ENCODE measurements at places on chromosomes 2 and 18.

GRCh38 chr2:72150861-72151356 is 3.2 kb upstream of the CYP26B1 start:
- peak; percentile 16 for DNase-seq

DNA sequence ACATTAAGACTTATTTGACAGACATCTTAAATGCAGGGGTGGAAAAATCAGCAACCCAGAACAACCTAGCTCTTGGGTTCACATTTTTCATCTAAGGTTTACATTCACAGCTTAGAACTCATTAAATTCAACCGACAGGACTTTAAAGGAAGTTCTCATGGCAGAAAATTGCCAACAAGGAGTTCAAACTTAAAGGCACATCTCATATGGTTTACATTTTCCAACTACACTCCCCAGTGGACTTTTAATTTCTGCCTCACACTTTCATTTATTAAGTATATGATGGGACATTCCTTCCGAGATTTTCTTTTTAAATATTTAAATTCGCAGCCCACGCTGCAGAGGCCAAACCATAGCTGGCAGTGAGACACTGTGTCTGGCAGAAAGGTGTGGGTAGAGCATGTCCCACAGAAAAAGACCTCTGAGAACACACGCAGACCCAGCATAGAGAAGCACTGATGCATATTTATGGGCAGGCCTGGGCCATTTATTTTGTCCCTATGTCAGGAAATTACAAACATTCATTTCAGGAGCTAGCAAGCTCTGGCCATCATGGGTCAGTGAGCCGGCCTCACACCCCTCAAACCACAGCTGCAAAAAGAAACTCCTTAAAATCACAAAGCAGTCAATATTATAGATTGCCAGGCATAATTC is 46.3 kb downstream of the STK39 start:
- DNase-seq, result no peak

DNA sequence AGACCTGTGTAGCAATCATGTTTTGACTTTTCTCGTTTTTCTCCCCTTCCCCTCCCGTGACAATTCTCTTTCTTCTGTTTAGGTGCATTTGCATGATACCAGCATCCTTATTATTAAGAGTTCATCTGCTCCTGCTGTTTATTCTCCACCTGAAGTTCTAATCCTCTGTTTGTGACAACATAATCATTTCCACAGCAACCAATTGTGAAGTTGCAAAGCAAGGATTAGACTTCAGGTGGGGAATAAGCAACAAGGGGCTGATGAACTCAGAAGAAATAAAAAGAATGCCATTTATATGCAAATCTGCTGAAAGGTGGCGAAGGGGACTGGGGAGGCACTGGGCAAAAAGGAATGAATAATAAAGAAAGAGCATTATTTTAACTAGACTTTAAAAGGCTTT is 124.8 kb upstream of the LINC00305 start:
- DNase-seq, result no peak

GRCh38 chr18:24446953-24447538 is 13.4 kb upstream of the HRH4 start:
- DNase-seq, result no peak

GRCh38 chr18:22536558-22536957 is 118.8 kb upstream of the CTAGE1 start:
- DNase-seq, result no peak

DNA sequence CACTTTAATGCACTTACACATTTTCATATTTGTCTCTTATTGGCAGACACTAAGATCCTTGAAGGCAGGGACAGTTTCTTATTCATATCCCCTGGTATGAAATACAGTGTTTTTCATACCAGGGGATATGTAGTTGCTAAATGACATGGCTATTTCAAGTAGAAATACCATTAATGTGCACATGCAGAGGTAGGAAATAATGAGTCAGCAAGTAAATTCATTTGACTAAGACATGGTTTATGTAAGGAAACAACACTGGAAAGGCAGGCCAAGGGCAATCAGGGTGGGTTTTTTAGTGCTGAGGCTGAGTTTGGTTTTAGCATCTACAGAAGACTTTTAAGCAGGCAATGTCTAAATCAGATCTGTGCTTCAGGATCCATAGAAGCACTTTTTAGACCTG is 155.9 kb downstream of the WDPCP start:
- DNase-seq, result no peak

DNA sequence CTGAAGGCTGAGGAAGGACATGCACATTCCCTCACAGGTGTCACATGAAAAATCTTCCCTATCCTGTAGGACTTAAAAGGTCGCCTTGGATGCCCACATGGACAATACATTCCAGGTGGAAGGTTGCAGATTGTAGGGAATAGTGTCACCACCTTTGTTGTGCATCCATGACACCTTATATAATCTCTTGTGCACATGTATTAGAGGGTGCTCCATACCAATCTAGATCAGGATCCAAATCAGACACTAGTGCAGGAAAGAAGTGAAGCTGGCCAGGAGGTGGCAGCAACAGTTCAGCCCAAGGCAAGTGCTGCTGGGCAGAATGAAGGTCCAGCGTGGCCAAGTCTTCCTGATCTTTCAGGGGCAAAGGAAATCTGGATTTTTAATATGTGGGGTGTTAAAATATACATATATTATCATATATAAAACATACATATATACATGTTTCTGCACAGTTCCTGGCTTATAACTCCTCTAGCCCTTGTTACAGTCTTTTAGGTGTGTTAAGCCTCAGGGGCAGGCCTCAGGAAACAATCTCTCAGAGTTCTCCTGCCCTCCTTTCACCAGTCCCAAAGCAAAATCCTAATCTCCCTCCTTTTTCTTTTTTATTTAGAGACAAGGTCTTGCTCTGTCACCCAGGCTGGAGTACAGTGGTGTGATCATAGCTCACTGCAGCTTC is 16.6 kb downstream of the NIF3L1 start:
- DNase-seq, result peak; percentile 75

DNA sequence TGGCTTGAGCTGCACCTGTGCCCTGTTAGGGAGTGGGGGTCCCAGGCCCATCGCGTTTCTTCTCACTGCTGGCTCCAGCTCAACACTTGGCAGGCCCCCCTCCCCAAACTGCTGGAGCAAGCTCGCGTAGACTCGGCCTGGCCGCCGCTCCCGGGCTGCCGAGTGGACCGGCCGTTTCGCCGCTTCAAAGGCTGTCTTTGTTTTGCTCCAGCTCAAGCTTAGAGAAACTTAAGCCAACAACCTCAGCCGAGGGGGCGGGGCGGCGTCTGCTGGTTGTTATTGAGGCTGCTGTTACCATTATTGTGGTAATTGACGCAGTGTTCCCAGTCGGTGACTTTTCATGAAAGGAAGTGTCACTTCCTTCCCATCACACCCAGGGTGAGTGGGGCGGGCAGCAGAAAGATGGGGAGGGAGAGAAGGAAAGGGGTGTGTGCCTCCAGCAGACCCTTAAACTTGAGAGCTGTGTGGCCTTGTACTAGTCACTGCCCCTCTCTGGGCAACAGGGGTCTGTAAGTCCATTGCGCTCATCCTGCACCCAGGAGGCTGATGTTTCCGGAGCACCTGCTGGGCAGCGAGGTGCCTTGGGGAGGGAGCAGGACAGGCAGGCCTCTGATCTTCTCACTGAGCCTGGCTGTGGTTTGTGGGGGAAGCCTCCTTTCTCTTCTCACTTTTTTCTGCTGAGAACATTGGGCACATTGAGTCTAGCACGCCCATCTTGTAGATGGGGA is 2.1 kb downstream of the ARID5A start:
- peak; percentile 74 for DNase-seq

GRCh38 chr2:127133793-127134192 is 26.8 kb upstream of the BIN1 start:
- no peak for DNase-seq

DNA sequence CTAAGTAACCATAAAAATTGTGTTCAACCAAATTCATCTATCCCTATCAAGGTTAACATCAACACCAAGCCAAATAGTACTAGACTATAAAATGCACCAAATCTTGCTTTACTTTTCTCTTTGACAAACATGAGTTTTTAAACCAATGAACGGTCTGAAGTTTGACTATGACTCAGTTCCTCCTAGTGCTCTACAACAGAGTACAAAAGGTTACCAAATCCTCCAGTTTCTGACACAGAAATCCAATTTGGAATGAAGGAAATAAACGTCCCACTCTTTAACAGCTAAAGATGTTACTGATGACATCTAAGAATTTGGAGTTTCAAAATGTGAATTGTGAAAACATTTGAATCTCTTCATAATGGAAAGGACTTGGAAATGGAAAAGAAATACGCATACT is 11.8 kb upstream of the ACVR1 start:
- no peak for DNase-seq

DNA sequence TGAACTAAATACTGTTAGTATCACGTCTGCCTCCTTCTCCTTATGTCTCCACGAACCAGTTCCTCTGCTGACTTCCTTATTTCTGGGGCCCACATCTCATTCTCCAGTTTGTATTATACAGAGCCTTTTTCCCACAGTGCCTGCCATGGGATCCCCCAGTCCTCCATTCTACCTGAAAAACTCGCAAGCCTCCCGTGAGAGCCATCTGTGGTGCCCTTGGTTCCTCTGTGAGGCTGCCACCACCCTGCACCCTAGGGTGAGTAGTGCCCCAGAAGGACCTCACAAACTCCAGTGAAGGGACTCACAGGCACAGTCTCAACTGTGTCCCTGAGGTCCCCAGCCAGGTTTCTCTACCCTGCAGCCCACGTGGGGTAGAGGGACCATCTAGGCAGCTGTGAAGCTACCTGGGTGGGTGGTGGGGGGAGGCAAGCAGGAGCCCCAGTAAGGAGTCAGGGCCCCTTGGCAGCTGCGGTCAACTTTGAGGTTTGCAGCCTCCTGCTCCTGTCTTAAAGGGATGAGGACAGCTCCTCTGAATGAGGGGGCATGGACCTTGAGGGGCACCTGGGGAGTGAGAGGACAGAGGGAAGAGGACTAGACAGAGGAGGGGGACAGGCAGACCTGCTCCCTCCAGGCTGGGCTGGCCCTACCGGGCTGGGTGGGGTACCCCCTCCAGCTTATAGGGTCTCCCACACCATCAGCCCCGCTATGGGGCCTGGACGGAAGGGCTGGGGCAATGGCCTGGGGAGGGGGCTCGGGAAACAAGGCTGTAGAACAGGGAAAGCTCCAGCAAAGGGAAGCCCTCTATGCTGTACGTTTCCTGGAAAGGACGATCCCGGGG is 1.0 kb downstream of the PSTPIP2 start:
- DNase-seq, result no peak

DNA sequence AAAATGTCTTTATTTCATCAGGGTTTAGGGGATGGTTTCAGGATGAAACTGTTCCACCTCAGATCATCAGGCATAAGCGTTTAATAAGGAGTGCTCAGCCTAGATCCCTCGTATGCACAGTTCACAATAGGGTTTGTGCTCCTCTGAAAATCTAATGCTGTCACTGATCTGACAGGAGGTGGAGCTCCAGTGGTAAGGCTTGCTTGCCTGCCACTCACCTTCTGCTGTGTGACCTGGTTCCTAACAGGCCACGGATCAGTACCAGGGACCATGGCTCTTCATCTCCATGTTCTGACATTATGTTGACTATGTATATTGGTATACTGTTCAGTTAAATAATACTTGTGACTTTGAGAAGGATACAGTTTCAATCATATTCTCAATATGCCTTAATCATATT is 41.6 kb downstream of the PPIG start:
- DNase-seq, result no peak

DNA sequence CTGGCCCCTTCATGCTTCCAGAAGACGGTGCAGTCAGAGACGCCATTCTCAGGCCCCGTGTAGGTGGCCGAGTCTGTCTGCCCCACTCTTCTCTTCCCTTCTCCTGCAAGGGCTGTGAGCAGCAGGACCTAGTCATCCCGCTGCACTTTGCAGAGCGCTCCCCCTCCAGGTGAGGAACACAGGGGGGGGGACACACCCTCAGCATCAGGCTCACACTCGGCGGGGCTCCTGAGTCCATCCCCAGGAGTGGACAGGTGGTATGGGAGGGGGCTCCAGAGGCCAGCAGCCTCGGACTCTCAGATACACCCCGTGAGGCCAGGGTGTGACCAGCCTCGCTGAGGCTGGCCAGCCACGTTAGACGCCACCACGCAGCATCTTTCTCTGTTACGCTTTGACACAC is 460.5 kb upstream of the MYT1L start:
- no peak for DNase-seq

GRCh38 chr2:65554765-65555591 is 122.6 kb upstream of the SPRED2 start:
- no peak for DNase-seq

- DNase-seq, result no peak
These were observed 945.3 kb downstream of the TRIB2 start for GRCh38 chr2:13662055-13662454.

DNA sequence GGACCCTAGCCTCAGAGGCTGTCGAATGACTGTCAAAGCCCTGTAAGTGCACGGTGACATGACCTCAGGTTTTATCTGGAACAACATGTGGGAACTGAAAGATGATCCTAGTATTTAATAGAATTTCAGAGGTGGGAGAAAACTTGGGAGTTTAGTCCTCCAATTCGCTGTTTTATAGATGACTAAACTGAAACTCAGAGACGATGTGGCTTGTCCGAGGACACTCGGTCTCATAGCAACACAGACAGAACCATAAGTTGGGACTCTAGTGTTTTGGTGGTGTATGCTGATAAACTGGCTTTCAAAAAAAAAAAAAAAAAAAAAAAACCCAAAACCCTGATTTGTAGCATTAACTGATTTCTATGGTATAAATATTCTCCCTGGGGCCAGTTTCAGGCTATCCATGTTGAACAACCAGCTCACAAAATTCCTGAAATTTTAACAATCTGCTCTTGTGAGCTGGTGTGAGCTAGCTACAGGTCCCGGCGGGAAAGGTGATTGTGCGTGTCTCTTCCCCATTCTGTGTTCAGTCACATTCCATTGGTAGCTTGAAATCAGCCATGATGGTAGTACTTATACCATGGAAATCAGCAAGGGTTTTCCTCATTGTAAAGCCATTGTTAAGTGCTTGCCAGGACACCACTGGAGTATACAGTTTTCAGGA is 195.5 kb upstream of the EPAS1 start:
- DNase-seq, result no peak

DNA sequence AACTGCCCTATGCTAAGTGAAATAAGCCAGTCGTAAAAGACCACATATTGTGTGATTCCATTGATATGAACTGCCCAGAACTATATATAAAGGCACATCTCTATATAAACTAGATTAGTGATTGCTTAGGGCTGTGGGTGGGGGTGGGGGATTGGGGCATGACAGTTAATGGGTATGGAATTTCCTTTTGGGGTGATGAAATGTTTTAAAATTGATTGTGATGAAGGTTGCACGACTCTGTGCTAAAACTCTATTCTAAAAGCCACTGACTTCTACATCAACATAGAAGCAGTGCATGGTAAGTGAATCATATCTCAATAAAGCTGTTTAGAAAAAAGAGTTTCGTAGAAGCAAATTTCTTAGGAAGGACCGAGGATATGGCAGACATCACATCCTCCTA is 53.0 kb downstream of the CDCA7 start:
- DNase-seq, result no peak

DNA sequence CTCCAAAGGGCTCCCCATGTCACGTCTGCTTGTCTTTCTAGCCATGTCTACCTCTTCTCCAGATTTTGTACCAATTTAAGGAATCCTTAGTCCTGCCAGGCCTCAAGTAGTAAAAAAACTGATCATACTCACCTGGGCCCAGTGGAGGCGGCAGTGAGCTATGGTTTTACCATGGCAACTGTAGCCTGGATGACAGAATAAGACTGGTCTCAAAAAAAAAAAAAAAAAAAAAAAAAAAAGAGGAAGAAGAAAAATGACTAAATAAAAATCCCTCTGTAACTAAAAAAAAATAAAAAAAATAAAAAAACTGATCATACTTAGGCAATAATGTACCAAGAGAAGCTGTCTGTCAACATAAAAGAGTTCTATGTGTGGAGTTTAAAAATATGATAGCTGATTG is 221.6 kb downstream of the NR4A2 start:
- DNase-seq, result peak; percentile 14

- peak; percentile 16 for DNase-seq
These were observed 44.5 kb downstream of the PSMD14 start for GRCh38 chr2:161352719-161353118.

Measured in WERI-Rb-1 (cell line).